Caco-2 (cell line): ENCODE measurements at places on chromosomes 6 and 20. TPM values are rescaled to one million over a fixed set of nuclear protein-coding genes. Genes with fewer than 3 reads are reported as not detected.

DNA sequence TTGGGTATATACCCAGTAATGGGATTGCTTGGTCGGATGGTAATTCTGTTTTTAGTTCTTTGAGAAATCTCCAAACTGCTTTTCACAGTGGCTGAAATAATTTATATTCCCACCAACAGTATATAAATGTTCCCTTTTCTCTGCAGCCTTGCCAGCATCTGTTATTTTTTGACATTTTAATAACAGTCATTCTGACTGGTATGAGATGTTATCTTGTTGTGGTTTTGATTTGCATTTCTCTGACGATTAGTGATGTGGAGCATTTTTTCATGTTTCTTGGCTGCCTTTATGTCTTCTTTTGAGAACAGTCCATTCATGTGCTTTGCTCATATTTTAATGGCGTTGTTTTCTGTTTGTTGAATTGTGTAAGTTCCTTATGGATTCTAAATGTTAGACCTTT lies 641.6 kb downstream of the HACE1 start:
- DNase-seq, result no peak

- peak; percentile 53 for DNase-seq
These were observed 90.7 kb downstream of the KHDC1L start for GRCh38 chr6:73134588-73134987.

Gene C20orf202
- total RNA-seq, result not detected in 2 replicates

DNA sequence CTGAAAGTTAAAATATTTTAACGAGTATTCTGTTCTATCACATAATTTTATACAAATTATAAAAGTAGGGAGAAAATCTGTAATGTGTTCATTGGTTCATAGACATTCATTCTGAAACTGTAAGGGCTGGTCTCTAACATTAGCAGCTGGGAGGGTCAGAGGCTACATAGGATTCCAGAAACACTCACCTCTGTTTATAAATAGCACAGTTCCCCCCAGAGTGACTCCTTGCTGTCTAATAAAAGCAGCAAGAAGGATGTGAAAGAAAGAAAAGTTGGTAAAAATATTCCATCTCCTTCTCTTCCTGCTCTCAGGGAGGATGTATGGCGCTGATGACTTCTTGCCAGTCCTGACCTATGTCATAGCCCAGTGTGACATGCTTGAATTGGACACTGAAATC lies 25.3 kb upstream of the NAA20 start:
- no peak for DNase-seq

GRCh38 chr6:145071836-145072235 lies 663.5 kb downstream of the EPM2A start:
- DNase-seq, result no peak

Gene CAP2
- total RNA-seq, result 8.5 and 8.9 TPM in 2 replicates

Gene FOXP4
- 108 and 117 TPM in 2 replicates for total RNA-seq

Gene RNF182
- 0.39 and 1.1 TPM in 2 replicates for total RNA-seq

Gene SIM1
- not detected in 2 replicates for total RNA-seq

- DNase-seq, result no peak
These were observed 122.9 kb downstream of the ZMYND8 start for GRCh38 chr20:47233333-47234188.

- DNase-seq, result no peak
These were observed 12.4 kb upstream of the CCN6 start for GRCh38 chr6:112041535-112041934.

GRCh38 chr20:51523276-51524013 lies 19.1 kb downstream of the NFATC2 start:
- no peak for DNase-seq

DNA sequence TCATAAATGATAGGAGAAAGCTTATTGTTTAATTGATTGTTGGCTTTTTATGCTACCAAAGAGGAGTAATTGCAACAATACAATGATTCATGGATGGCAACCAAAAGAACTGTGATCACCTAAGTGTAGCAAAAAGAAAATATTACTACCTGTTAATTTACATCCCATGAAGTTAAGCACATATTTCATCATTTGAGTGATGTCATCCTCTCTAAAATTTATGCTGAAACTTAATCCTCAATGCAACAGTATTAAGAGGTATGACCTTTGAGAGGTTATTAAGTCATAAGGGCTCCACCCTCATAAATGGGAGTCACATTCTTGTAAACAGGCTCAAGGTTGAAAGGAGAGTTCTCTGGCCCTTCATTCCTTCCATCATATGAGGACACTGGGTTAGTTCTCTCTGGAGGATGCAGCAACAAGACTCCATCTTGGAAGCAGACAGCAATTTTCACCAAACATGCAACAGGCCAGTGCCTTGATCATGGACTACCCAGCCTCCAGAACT lies 190.6 kb upstream of the GRIK2 start:
- DNase-seq, result no peak

Gene FHL5
- not detected in 2 replicates for total RNA-seq

DNA sequence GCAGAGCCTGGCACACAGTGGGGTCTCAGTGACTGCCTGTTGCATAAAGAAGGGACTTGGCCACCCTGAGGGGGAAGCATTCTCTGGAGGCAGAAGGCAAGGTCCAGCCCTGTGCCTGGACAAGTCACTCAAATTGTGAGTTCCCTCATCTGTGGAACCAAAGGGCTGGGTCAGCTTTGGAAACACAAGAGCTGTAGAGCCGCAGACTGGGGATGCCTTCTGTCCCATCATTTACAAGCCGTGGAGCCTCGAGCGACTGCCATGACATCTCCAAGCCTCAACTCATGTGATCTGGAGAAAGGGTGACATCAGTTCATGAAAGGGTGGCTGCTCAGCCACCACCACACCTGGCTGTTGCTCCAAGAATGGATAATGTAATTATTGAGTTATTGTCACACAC lies 20.4 kb upstream of the SIRPD start:
- DNase-seq, result no peak

Gene FAM8A1
- total RNA-seq, result 18.9 and 20.9 TPM in 2 replicates

- peak; percentile 19 for DNase-seq
These were observed 131.1 kb downstream of the PHACTR3 start for GRCh38 chr20:59735486-59735885.

Gene TRDN
- not detected in 2 replicates for total RNA-seq

DNA sequence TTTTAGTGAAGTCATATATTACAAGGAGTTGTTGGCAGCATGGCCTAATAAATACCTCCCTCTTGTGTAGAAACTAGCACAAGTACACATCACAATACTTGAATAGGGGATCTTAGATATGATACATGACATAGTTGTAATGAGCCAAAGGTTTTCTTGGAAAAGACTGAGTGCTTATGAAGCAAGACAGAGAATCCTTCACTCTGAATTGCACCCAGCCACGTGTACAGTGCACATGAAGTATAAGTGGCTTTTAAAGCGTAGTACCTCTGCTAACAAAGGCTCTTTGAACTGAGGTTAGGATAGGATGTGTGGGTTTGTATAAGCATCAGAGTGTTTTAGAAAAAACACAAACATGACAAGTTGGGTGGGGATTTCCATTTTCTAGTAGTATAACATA lies 145.5 kb upstream of the STMND1 start:
- no peak for DNase-seq
